CD8-positive, alpha-beta T cell (primary cell): ENCODE measurements at places on chromosomes 11 and 22.

GRCh38 chr11:66437979-66438503 is 607 bp downstream of the MRPL11 start:
- DNase-seq = no peak

DNA sequence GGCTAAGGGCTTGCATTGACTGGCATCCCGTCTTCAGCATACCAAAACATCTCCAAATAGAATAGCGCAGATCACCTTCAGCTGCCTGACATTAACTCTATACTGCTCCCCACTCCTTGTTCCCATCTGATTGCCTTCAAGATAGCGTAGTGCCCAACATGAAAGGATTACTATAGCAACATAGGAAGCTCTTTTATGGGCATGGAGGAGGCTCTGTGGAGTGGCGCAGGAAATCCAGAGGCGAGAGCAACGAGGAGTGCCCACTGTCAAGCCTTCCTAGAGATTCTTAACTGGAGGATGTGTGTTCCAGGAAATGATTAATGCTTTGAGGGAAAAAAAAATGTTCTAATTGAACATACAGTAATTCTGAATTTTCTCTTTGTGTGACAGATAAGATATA is 213.3 kb downstream of the CADM1 start:
- DNase-seq = no peak

- no peak for DNase-seq
These were observed 30.1 kb upstream of the CECR2 start for GRCh38 chr22:17339095-17339693.

DNA sequence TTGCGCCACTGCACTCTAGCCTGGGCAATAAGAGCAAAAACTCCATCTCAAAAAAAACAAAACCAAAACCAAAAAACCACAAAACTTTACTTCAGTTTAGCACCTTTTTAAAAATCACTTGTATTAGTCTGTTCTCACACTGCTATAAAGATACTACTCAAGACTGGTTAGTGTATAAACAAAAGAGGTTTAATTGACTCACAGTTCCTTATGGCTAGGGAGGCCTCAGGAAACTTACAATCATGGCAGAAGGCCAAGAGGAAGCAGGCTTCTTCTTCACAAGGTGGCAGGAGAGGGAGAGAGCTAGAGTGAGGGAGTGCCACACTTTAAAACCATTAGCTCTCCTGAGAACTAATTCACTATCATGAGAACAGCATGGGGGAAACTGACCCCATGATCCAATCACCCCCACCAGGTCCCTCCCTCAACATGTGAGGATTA is 261.3 kb downstream of the TMEM135 start:
- DNase-seq = no peak

- DNase-seq = no peak
These were observed 3.5 kb downstream of the PHF21B start for GRCh38 chr22:45006111-45006963.

DNA sequence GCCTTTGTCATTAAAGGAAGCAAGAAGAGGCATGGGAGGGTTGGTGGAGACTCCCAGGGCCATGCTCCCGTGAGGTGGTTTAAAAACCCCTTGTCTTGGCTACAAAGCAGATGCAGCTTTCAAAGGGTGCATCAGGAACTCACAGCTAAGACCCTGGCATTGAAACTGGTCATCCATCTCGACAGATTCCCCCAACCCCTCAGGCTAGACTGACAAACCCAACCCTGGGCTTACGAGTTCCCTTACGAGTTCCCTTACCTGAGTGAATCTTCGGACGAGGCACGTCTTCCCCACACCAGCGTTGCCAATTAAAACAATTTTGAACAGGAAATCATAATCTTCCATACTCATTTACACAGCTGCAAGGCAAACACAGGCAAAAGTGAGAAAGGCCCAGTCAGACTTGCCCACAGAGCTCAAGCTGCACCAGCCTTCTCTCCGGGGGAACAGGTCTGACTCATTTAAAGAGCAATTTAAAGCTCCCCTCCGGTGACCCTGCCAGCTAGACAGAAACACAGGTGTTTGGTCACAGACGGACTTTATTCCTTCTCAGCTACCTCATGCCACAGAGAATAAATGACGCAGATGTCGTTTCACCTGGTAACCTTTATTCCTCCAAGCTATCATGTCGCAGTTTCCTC is 74.6 kb downstream of the RAB30 start:
- DNase-seq = no peak

DNA sequence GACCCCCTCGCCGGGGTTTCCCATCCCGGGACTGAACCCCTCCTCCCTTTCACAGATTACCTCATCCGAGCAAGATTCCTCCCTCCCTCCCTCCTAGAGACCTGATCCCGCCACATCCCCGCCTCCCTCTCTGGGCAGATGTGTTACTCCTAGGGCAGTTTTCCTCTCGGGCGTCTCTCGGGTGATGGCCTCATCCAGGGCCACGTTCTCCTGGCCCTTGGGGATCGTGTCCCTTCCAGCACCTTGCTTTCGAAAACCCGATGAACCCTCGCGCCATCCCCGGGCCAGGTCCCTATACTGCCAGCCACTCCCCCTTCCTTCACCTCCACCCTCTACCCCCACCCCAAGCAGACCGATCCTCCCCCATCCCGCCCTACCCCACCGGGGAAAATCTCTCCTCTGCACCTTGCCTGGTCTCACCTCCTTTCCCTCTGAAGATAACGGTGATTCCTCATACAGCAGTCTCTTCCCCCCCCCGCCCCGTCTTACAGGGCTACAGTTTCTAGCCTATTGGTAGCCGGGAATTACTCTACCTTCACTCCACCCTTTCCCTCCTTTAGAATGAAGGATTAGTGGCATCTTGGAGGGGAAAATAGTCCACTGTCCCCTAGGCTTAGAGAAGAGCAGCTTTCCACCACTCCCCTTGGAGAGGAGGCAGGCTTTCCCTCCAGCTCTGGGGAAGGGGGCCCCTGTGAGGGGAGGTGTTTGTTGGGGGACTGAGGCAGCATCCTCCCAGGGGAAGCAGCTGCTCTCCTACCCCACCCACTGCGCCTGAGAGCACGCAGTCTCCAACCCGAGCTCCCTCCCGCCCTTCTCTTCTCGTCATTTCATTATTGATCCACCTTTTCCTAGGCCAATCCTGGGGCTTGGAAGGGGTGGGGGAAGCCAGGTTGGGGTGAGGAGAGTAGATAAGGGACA is 1.2 kb downstream of the KMT2A start:
- peak; percentile 61 for DNase-seq

- no peak for DNase-seq
These were observed 3.0 kb downstream of the ABTB2 start for GRCh38 chr11:34354782-34355181.

DNA sequence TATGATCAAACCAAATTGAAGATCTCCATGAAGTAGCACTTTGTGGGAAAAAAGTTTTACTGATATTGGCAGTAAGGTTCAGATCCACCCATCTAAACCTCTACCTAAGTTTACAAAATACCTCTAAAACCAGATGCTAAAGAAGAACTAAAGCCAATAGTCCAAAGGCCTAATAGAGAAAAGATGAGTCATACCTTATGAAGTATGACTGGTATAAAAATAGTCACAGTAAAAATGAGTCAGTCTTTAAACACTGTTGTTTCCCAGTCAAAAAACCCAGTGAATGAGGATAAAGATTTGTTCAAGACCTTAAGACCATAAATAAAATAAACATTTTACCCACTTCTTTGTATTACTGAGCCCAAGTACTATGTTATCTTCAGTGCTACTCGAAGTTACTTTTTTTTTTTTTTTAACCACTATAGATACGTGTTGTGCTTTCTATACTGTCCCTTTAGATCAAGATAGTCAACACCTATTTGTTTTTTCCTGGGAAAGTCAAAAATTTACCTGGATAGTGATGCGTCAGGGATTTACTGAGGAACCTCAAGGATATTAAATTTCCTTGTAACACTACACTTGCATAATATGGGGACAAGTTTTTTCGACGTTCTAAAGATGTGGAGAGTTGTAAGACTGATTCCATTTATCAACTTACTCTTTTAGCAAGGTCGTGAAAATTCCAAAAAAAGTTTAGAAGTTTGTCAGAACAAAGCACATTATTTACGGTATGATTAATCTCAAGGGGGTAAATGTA is 87.3 kb downstream of the CCDC73 start:
- no peak for DNase-seq

DNA sequence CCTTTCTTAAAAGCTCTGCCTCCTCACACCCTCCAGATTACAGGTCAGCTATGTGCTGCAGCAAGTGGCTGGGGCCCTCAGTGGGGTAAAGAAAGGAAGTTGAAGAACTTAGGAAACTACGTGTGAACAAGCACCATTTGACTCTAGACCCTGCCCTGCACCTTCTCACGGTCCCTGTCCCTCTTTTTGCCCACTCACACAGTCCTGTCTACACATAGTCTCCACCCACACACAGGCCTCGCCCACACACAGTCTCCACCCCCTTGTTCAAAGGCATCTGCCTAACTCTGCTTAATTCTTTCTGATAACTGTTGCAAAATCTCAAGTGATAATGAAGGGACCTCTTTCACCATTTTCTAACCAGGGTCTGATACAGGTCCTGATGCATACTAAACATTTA is 59.0 kb downstream of the TMPRSS5 start:
- no peak for DNase-seq

GRCh38 chr22:30425616-30426387 is at the start of gene MTFP1:
Gene MTFP1 (plus strand): TSS chr22:30425768. CDS start chr22:30425880, 112 bp downstream.
- peak; percentile 49 for DNase-seq

DNA sequence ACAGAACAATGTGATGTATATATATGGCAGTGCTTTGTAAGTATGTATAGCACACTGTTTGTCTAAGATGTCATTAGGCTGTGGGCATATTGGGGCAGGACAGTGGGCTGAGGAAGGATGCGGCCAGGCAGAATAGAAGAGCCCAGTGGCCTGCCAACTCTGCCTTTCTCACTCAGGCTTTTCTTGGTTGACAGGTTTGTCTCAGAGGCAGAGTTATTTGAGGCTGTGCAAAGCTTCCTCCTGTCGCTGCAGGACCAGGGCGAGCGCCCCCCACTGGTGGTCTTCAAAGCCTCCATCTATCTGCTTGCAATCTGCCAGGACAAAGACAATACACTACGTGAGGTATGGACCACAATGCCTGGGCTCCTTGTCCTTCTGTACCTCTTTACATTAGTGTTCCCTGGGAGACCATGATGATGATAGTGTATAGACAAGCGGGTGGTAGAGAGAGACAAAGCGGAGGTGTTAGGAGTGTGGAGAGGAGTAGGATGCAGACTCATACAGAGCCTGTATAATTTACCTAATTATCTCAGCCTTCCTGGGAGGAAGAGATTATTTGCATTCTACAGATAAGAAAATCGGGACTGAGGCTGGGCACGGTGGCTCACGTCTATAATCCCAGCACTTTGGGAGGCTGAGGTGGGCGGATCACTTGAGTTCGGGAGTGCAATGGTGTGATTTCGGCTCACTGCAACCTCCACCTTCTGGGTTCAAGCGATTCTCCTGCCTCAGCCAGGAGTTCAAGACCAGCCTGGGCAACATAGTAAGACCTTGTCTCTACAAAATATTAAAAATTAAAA is 37.3 kb upstream of the CCDC134 start:
- DNase-seq = no peak

DNA sequence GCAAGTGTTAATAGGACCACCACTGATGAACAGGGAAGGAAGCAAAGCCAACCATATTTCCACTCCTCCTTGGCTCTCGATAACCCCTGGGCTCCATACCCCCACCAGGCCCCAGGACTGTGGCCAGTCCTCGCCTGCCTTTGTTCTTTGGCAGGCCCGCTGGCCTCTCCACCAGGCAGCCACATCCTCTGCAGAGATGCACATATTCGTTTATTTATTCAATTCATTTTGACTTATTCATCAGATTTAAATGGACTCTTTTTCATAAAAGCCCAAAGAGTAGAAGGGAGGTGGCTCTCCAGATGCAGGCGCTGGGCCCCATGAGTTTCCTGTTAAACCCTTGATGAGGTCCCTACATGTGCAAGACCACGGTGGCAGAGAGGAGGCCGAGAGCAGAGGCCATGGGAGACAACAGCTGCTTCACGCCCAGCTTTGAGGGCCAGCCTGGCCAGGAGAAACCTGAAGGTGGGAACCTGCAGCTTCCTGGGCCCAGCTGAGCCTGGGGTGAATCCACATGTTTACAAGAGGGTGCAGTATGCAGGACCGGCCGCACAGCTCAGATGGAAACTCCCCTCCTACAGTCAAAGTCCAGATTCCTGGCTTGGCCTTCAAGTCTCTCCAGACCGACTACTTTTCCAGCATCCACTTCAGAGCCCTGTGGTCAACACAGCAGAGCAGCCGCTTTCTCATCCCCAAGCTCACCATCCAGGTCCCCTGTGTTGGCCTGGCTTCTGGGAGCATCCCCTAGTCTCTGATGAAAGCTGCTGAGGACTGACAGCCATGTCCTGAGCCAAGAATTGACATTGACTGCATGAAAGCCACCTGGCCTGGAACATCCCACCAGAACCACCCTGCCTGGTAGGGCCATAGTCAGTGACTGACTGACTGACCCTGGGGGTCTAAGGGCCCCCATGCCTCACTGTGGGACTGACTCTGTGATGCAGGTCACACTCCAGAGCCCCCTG is 39.7 kb upstream of the CCND1 start:
- DNase-seq = no peak

GRCh38 chr11:72483412-72484186 is 49.3 kb upstream of the CLPB start:
- DNase-seq = no peak

- no peak for DNase-seq
These were observed 20.9 kb upstream of the KIAA0930 start for GRCh38 chr22:45261407-45262088.

- DNase-seq = no peak
These were observed 34.0 kb downstream of the SIK3 start for GRCh38 chr11:117064275-117064674.

- DNase-seq = no peak
These were observed 188.3 kb upstream of the ARHGAP42 start for GRCh38 chr11:100498780-100499179.

GRCh38 chr22:18994701-18995326 is 58.7 kb upstream of the PRODH start:
- DNase-seq = no peak

- no peak for DNase-seq
These were observed 11.2 kb upstream of the MALAT1 start for GRCh38 chr11:65487467-65488272.

DNA sequence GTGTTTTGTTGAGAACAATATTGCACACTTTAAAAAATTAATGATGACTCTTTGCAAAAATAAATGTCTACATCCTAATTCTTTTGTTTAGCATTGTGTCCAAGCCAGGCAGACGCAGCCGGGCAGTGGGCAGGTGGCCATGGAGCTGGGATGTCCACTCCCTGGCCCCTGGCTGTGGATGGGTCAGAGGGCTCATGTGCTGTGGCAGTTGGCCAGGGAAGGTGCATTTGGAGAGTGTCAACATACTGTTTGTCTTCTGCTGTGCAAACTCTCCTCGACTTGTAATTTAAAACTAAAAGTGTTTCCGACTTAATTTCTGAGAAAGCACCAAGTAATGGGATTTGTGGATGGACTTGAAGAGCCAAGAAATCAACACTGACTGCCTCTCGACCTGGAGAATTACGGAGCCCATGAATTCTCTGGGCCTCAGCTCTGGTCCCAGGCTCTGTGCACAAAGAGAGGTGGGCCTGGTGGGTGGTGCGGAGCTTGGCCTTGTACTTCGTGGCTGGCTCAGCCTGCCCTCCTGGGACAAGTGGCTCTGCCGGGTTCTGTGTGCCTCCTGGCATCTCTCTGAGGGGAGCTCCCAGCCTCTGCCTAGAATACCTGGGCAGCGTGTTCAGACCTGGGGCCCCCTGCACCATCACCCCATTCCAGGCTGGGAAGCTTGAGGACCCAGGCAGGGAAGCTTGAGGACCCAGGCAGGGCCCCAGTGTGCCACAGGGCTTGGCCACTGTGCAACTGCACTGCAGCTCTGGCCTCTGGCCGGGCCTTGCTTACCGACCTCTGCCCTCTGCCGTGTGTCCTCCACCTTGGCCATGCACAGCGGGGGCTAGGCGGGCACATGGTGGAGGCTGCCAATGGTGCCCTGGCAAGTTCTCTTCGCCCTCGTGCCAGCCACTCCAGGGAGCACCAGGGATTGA is 46.4 kb downstream of the RTN4R start:
- no peak for DNase-seq

- no peak for DNase-seq
These were observed 59.3 kb downstream of the EHF start for GRCh38 chr11:34680206-34680605.
